ENCODE measurements at places on chromosomes 16 and 17.

DNA sequence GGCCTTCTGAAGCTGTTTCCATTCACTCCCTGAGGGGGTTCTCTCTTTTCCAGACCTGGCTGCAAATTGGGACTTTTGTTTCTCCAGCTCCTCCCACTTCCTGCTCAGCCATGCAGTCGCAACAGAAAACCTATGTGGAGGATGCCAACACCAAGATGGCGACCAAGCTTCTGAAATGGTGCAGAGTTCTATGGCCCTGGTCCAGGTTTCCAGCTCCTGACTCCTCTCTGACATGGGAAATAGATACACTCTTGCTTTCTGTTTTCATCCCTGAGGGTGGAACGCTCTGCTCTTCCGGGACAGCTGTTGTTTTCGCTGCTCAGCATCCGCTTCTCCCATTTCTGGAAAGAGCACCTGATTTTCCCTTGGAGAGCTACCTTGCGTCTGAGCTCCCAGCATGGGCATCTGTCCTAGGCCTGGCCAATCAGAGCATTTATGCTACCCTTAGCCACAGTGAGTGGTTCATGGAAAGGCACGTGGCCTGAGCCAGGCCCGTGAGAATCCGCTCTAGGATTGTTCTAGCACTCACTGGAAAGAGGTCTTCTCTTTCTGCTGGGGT, 8.1 kb downstream of the GPRC5B start:
- DNase-seq: no peak

- DNase-seq: no peak
These were observed 55.1 kb upstream of the CORO6 start for GRCh38 chr17:29677824-29678223.

DNA sequence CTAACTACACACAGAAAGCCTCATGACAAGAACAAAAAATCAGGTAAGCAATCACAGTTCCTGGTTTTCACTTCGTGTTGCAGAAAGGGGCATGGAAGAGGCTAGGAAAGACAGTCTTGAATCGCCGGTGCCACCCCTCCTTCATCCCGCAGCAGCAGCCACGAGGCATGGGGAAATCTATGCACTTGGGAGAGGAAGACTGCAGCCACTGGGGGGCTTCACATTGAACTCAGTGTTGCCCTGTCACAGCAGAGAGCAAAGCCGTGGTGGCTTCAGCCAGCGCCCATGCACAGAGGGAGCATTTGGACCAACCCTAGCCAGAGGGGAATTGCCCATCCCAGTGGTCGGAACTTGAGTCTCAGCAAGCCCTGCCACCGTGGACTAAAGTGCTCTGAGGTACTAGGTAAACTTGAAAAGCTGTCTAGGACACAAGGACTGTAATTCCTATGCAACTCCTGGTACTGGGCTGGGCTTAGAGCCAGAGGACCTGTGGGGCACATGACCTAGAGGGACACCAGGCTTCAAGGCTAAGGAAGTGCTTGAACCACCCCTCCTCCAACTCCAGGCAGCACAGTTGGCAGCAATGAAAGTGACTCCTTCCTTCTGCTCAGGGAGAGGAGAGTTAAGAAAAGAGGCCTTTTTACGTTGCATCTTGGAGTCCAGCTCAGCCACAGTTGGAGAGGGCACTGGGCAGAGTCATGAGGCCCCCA, 35.2 kb upstream of the ATP2C2 start:
- no peak for DNase-seq

- no peak for DNase-seq
These were observed 80.0 kb downstream of the ATF7IP2 start for GRCh38 chr16:10465821-10466220.

GRCh38 chr16:9647981-9648701, 534.1 kb downstream of the GRIN2A start:
- no peak for DNase-seq

DNA sequence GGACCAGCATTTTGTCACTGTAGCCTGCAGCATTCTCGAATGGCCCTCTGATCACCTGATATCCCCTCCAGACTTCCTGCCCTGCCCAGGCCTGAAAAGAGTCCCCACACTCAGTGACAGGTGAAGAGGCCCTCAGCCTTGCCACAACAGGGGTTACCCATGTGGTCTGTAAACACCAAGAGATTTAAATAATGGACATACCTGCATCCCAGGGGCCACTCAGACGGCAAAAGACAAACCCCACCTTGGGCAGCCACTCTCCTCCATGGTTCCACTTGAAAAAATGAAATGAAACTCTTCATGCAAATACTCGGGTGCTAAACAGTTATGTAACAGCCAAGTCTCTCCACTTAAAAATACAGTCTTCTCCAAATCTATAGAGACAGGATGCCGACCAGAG, 22.9 kb upstream of the PECAM1 start:
- DNase-seq: no peak

DNA sequence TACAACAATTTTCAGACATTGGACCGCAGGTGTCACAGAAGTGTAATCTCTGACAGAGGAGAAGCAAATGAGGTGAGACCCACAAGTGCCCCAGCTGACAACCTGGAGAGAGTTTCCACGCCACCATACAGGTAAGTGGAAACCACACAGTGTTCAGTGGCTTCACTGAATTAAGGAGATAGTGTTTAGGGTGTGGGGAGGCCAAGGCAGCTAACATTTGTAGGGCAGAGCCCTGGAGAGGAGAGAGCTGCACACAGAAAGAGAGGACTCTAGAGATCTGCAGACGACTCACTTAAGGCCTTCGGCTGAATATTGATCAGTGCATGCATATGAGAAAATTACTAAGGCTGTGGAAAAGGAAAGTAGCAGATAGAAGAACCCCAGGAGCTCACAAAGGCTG, 228.9 kb upstream of the TNRC6C start:
- DNase-seq: no peak

- no peak for DNase-seq
These were observed 22.1 kb downstream of the CIBAR2 start for GRCh38 chr16:85090181-85090580.
